Activated CD4-positive, alpha-beta T cell treated with anti-CD3 and anti-CD28 coated beads for 36 hours (primary cell): ENCODE measurements at places on chromosomes 12 and 14.

DNA sequence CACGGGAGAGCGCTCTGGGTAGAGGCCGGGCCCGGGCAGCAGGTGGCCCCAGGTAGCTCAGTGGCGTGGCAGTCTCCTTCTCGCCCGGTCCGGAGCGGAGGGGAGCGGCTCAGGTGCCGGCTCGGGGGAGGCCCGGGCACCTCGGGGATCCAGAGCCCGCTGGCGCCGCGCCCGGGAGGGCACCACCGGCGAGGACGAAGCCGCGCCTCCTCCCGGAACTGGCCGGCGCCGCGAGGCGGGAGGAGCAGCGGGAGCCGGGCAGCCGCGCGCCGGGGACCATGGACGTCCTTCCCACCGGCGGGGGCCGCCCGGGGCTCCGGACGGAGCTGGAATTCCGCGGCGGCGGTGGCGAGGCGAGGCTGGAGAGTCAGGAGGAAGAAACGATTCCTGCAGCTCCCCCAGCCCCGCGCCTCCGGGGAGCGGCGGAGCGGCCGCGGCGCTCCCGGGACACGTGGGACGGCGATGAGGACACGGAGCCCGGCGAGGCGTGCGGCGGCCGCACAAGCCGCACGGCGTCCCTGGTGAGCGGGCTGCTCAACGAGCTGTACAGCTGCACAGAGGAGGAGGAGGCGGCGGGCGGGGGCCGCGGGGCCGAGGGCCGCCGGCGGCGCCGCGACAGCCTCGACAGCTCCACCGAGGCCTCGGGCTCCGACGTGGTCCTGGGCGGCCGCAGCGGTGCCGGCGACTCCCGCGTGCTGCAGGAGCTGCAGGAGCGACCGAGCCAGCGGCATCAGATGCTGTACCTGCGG lies 21.5 kb upstream of the GNS start:
- H3K4me1 ChIP-seq = peaks cover 16% of the 10 kb centered on the region
- DNase-seq = peak; percentile 33
- peaks cover 64% of the 10 kb centered on the region for H3K27me3 ChIP-seq
- no peak overlapping the region for H3K27ac ChIP-seq

GRCh38 chr12:116547955-116548501 lies 11.2 kb upstream of the MAP1LC3B2 start:
- no peak overlapping the region for H3K4me3 ChIP-seq
- H3K36me3 ChIP-seq = no peaks in the 10 kb centered on the region
- no peaks in the 10 kb centered on the region for H3K27me3 ChIP-seq
- no peak for DNase-seq

DNA sequence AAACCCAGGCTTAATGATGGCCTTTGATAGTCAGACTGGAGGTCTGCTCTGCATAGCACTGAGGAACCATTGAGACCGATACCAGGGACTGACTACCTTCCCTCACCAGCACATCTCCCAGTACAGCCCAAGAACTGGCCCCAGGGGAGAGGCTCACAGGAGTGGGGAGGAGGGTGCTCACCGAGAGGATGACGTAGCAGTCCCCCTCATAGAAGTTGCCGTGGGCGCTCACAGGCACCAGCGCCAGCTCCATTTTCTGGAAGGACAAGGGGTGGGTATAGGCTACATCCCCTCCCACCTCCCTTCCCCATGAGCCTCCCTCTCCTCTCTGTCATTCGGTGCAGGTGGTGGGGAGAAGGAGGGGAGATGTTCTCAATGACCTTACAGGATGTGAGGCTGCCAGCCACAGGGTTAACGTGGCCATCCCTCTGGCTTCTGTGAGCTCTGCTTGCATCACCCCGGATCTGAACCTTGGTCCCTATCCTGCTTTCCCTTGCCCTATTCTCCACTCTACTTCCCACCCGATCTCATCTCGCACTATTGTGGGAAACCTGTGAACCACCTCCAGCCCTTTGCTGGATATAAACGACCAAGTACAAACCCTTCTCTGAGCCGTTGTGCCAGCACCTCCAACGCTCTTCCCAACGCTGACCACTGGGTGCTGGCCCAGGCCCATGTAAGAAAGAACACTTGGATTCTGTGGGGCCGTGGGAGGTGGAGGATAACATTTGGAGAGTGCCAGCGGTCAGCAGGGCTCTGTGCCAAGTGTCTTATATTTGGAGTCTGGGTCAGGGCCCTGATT lies 4.4 kb downstream of the AVIL start:
- H3K4me1 ChIP-seq = no peaks in the 10 kb centered on the region
- no peak for DNase-seq
- no peak overlapping the region for H3K4me3 ChIP-seq
- H3K27me3 ChIP-seq = no peaks in the 10 kb centered on the region
- no peak overlapping the region for H3K27ac ChIP-seq
- H3K36me3 ChIP-seq = no peaks in the 10 kb centered on the region

DNA sequence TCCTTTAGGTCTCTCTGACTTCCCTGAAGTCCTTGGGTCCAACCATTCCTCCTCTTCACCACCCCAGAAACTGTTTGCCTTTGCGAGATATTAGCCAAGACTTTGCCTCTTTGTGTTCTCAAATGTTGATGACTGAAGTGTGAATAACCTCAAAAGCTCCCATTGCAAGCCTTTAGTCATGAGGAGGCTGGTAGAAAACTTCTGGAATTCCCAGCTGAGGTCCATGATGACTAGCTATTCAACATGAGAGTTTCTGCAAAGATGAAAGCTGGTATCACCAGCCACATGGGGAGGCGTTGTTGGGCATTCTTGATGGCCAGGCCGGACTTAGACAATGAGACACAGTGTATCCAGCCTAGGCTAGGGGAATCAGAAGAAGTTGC lies 111.7 kb downstream of the TBX5 start:
- no peaks in the 10 kb centered on the region for H3K36me3 ChIP-seq
- no peak for DNase-seq
- no peak overlapping the region for H3K27ac ChIP-seq

DNA sequence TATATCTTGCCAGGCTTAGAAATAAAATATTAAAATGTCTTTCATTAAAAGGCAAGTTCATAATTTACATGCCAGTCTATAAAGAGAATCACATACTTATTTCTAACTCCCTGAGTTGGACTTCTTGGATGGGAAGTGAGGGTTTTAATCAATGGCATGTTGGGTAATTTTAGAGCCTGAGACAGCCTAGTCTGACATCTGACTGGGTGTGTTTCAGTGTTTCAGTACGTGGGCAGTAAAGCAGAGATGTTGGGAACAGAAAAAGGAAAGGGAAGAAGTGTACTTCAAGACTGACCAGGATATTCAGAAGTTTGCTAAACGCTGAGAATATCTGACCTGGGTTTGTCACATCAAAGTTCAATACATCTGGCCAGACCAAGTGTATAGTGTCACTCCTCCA lies 171.8 kb downstream of the BTG1 start:
- peaks cover 21% of the 10 kb centered on the region for H3K4me1 ChIP-seq
- no peak for DNase-seq
- peaks cover 14% of the 10 kb centered on the region for H3K36me3 ChIP-seq
- no peak overlapping the region for H3K27ac ChIP-seq
- H3K27me3 ChIP-seq = no peaks in the 10 kb centered on the region
- H3K4me3 ChIP-seq = no peak overlapping the region

DNA sequence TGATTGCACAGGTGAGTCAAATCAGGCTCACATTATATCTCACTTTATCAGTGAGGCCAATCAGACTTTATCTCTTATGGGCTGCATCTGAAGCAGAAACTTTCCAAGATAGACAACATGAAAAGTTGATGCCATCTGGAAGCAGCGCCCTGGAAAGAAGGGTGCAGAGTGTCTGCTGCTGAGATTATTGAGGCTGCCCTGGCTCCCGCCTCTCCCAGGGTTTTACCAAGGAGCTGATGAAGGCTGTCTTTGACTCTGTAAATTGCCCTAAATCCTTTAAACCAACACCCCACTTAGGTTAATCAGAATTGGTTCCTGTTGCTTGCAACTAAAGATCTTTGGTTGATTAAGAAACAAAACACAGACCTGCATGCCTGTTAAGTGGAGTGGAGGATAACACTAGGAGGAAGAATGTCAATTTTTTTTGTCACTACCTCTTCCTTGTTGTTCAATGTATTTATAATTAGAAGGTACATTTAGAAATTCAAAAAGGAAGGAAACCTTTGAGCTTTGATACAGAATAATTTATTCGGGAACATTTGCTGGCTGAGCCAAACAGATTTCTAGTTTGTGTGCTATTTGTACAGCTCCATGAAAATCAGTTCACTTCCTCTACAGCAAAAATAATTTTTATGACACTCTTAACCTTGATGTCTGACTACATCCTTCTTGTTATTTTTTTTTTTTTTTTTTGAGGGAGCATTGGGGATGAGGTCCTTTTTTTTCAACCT lies 104.1 kb downstream of the VEZT start:
- H3K36me3 ChIP-seq = no peaks in the 10 kb centered on the region
- no peaks in the 10 kb centered on the region for H3K4me1 ChIP-seq
- H3K4me3 ChIP-seq = no peak overlapping the region
- no peaks in the 10 kb centered on the region for H3K27me3 ChIP-seq

DNA sequence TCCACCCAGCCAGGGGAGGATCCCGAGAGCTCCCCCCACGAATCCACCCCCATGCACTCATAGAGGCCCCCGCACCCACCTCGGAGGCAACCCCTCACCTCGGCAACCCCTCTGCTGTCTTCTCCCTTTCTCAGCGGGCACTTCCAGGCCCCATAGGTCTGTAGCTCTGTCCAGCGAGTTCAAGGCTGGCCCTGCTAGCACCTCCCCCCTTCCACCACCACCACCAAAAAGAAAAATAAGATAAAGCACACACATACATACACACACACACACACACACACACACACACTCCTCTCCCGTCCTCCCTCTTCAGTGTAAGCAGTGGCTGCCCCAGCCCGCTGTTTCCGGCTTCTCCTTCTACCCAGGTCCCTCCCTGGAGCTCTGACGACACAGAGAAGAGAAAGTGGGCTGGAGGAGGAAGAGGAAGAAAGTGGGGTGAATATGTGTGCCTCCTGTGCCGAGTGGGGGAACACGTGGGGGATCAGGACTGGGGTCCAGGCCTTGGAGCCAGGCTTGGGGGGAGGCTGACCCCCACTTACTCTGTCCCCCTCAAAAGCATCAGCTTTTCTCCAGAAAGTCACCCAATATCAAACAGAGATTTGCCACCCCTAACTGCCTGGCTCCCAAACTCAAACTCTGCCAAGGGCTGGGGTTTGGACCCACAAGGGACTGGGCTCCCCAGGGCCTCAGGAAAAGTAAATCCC lies at the start of gene STAT6:
STAT6 (minus strand) TSS at position 332 of the 704 bp plus-strand sequence. CDS start 3,084 bp downstream, outside the sequence.
- H3K27me3 ChIP-seq = no peaks in the 10 kb centered on the region
- peak within 1 kb of the TSS; percentile 97 for H3K27ac ChIP-seq
- DNase-seq = peak; percentile 89
- peaks cover 44% of the 10 kb centered on the region for H3K36me3 ChIP-seq

DNA sequence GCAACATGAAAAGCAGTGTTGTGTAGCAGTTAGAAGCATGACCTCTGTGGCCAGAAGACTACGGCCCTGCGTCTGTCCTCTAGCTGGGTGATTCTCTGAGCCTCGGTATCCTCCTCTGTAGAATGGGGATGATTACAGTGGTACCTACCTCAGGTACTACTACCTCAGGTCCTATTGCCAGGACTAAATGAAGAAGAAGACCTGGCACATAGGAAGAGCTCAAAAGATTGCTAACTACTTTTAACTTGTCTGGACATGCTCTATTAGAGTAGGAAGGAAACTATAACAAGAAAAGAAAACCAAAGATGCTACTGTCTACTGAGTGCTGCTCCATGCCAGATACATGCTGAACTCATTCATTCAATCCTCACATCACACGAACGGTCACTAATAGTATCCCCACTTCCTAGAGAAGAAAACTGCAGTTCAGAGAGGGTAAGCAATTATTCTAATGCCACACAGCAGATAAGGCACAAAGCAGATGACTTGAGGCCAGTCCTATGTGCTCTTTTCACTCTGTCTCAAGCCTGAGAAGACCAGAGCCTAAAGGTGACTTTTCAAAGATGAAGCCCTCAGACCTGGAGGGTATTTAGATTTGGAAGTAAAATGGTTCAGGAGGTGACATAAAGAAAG lies 108.1 kb upstream of the HIF1A start:
- H3K36me3 ChIP-seq = peaks cover 2% of the 10 kb centered on the region
- no peak for DNase-seq
- no peak overlapping the region for H3K27ac ChIP-seq
- peaks cover 21% of the 10 kb centered on the region for H3K4me1 ChIP-seq

DNA sequence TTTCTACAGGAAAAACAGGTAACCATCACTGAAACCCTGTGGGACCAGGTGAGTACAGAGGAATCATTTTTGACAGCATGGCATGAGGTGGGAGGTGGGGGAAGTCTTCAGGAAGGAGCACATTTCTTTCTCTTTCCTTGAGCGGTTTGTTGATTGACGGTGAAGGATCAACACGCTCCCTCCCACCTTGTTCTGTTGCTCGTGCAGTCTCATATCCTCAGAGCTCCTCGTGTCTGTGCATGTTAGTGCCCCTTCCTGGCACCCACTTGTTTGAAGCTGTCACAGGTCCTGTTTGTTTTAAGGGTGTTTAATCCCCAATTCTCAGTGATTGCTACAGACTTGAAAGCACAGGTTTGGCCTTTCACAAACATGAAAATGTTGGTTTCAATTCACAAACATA lies 4.4 kb downstream of the C12orf54 start:
- H3K27ac ChIP-seq = no peak overlapping the region
- H3K4me3 ChIP-seq = no peak overlapping the region
- no peaks in the 10 kb centered on the region for H3K27me3 ChIP-seq
- H3K36me3 ChIP-seq = no peaks in the 10 kb centered on the region
- no peak for DNase-seq
- no peaks in the 10 kb centered on the region for H3K4me1 ChIP-seq

GRCh38 chr12:53538209-53538689 lies 31.0 kb upstream of the NPFF start:
- no peak overlapping the region for H3K27ac ChIP-seq
- peaks cover 26% of the 10 kb centered on the region for H3K36me3 ChIP-seq
- DNase-seq = no peak
- no peaks in the 10 kb centered on the region for H3K27me3 ChIP-seq

- no peaks in the 10 kb centered on the region for H3K27me3 ChIP-seq
- no peak for DNase-seq
- H3K27ac ChIP-seq = no peak overlapping the region
- H3K36me3 ChIP-seq = no peaks in the 10 kb centered on the region
- no peak overlapping the region for H3K4me3 ChIP-seq
These were observed 193.4 kb downstream of the RASSF9 start for GRCh38 chr12:85642808-85643207.
